AG09319 (cell line): ENCODE measurements at places on chromosomes 4 and X.
A peak's percentile ranks its signal among the peaks of the same experiment; 100 is the strongest.

GRCh38 chr4:3640587-3640962 is 108.4 kb upstream of the LRPAP1 start:
- DNase-seq = no peak

DNA sequence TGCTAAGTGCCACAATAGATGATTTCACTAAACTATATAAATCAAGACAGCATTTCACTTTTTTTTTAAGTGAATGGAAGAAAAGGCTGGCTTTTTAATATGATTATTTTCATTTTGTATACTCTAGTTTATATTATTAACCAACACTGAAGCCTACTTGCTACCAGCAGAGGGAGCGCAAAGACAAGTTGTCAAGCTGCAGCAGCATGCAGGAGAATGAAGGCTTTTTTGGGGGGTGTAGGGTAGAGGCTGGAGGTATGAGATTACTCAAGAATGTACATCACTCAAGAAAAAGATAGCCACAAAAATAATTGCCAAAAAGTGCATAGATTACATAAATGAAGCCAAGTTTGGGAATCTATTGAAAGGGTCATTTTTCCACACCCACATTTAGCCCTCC is 519.5 kb downstream of the FGF13 start:
- DNase-seq = no peak

DNA sequence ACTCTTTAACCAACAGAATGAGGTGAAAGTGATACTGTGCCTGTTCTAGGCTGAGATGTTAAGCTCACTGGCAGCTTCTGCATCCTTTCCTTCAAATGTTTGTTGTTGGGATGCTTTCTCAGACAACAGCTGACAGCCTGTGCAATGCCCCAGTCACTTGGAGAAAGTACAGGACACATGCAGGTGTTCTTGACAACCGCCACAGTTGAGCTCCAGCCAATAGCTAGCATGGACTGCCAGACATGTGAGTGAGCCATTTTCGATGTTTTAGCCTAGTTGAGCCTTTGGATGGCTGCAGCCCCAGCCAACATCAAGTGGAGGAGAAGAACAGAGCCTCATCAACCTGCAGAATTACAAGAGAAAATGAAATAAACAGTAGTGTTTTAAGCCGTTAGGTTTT is 94.1 kb upstream of the PPP3CA start:
- DNase-seq = no peak

- no peak for DNase-seq
Measured at GRCh38 chrX:153854702-153855101, 24.4 kb upstream of the PDZD4 start.

GRCh38 chr4:139301113-139301820 is at the start of gene NAA15:
NAA15 (plus strand) TSS chr4:139301505; CDS start chr4:139301778, 273 bp downstream.
- DNase-seq = peak; percentile 94

- DNase-seq = no peak
Measured at GRCh38 chr4:90580326-90580725, 453.1 kb downstream of the CCSER1 start.

GRCh38 chrX:40380655-40381488 is 199.9 kb upstream of the ATP6AP2 start:
- no peak for DNase-seq

DNA sequence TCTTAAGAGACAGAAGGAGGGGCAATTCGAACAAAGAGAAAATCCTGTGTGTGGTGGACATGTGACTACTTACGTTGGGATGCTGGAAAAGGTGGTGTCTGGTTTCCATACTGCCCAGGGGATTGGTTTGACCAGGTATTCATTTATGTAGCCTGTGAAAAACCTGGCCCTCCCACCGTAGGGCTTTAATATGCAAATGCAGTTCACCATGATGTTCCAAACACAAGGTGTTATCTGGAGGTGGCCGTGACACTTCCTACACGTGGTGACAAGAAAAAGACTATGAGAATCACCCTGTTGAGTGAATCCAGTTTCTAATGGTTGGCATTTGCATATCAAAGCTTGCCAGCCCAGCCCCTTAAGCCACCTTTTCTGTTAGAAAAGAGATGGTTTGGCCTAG is 27.9 kb downstream of the UGT2B4 start:
- DNase-seq = no peak

DNA sequence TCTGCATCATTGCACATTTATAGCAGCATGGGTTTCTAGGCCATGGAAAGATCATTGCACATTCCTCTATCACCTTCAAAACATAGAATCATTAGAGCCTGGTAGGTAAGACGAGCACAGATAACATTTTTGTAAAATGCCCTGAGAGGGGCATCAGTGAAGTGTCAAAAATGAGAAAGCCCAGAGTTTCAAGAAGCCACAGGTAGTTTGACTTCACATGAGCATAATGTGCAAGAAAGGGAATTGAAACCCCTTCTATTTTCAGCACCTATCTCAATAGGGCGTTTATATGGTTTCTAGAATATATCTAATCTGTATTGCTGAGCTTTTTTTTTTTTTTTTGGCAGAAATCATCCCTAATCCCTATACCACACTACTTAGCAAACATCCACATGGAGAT is 2441.7 kb downstream of the ARAP2 start:
- no peak for DNase-seq

- no peak for DNase-seq
Measured at GRCh38 chr4:111963158-111963700, 182.0 kb upstream of the FAM241A start.

GRCh38 chrX:135389717-135390116 is 32.0 kb upstream of the SMIM10L2A start:
- no peak for DNase-seq

- DNase-seq = no peak
Measured at GRCh38 chr4:40454816-40455215, 119.7 kb downstream of the CHRNA9 start.

- no peak for DNase-seq
Measured at GRCh38 chr4:51851937-51852290, 9.0 kb downstream of the DCUN1D4 start.

DNA sequence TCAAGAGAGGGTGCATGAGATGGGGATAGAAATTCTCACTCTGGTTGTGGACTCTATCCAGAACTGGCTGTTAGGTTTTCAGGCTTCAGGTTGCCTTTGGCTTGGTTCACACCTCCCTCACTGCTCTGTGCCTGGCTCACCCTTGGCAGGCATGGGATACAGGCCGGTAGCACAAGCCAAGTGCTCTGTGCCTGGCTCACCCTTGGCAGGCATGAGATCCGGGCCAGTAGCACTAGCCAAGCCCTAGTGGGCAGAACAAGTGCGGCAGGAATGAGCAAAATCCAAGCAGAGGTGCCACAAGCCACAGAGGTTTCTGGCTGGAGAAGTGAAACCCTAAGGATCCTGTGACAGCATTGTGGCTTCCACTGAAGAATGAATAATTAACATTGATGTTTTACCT is 1642.3 kb downstream of the C4orf33 start:
- no peak for DNase-seq
